ENCODE measurements at places on chromosomes 1 and 21.

DNA sequence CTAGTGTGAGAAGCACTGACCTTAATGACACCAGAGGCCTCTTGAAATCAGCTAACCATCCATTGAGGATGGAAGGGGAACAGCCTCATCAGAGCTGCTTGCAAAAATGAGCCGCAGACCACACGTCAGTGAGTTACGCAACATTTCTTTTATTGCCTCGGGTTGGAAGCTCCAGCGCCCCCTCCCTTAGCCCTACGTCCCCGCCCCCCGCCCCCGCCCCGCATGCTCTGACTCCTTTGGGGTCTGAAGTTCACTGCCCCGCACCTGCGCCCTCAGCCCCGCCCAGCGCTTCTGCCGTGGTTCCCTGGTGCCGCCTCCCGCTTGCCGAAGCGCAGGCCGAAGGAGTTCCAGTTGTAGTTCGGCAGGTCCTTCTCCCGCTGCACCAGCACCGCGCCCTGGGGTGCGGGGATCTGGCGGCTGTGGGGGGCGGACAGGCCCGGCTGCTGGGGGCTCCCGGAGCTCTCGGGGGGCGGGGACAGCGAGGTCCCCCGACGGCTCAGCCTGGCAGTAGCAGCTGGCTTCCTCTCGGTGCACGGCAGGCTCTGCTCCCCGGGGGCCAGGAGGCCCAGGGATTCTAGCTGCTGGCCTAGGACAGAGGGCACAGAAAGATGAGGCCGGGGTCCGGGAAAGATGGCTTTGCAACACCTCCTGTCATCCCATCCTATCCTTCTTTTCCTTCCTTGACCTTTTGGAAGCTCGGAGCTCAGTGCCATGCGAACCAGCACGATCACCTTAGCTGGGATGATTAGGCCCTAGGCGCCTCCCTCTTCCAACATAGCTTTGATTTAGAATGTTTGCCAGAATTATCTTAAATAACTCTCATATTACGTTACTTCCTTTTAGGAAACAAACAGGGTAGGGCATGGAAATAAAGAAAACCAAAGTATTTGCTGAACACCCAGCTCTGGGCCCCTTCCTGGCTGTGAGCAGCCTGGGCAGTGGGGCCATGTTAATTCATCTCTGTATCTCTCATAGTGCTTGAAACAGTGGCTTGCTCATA is 5.8 kb downstream of the KISS1 start:
- DNase-seq: no peak

DNA sequence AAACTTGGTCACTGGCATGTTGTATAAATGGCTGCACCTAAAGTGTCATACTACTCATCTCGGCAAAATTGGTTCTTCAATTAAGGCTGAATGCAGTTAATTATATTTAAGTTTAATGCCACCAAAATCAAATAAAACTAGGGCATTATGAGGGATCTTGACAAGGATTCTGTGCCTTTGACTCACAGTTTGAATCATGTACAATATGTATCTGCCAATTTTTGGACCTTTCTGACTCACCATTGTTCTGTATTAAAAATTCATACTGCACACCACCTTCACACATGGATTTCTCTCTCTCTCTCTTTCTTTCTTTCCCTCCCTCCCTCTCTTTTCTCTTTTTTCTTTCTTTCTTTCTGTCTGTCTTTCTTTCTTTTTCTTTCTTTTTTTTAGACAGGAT is 14.1 kb upstream of the STXBP3 start:
- no peak for DNase-seq

- DNase-seq: no peak
Measured at GRCh38 chr1:25727088-25727487, 72.9 kb upstream of the SELENON start.

DNA sequence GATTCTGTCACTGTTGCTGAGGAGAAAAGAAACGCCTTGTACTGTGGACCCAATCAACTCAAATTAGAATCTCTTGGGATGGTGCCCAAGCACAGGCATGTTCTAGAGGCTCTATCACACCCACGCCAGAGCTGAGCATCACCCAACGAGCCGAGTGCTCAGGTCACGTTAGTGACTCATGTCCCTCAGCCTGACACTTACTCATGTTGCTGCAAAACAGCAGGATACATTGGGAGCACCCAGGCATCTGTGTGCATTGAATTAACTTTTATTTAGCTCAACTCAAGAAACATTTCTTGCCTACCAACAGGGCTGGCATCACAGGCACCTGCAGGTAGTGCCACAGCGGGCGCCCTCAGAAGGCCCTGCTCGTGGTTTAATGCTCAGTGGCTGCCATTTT is 149.8 kb downstream of the ETS2 start:
- no peak for DNase-seq

- no peak for DNase-seq
Measured at GRCh38 chr1:111735858-111736544, 3.2 kb downstream of the INKA2 start.

GRCh38 chr1:4792565-4792964 is 138.2 kb downstream of the AJAP1 start:
- DNase-seq: no peak

- DNase-seq: no peak
Measured at GRCh38 chr1:3625151-3625907, 514 bp downstream of the TPRG1L start.

GRCh38 chr1:226643611-226644540 is 95.2 kb downstream of the ITPKB start:
- no peak for DNase-seq

DNA sequence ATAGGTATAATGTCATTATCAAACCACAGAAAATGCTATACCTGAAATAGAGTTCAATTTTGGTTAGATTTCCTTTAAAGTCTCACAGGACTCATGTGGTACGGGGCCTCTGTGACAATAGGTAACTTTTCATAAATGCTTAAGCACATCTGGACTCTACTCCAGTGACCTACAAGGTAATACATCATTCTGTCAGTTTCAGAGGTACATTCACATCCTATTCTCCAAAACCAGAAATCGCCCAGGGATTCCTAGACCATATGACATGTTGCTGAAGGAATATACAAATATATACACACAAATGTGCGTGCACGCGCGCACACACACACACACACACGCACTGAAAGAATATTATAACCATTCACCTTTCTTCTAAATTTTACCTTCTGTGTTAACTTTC is 311.8 kb downstream of the SMYD3 start:
- DNase-seq: no peak

DNA sequence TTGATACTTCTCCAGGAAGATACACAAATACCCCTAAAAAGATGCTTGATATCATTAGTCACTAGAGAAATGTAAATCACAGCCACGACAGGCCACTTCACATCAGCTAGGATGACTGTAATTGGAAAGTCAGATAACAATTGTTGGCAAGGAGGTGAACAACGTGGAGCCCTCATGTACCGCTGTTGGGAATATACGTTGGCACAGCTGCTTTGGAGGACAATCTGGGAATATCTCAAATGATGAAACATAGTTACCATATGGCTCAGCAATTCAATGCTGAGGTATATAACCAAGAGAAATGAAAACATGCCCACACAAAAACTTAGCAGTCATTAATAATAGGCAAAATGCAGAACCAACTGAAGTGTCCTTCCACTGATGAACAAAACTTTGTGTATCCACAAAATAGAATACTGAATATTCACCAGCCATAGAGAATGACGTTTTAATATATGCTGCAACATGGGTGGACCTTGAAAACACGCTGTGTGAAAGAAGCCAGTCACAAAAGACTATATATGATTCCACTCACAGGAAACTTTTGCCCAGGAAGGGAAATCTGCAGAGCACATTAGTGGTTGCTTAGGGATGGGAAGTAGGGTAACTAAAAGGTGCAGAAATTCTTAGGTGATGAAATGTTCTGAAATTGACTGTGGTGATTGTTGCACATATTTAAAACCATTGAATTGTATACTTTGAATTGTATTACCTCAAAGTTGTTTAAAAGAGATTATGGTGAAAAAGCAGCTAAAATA is 95.4 kb downstream of the AHCTF1 start:
- DNase-seq: no peak

GRCh38 chr1:67226688-67227087 is 60.4 kb downstream of the IL23R start:
- no peak for DNase-seq

GRCh38 chr1:79105500-79105899 is 99.0 kb upstream of the ADGRL4 start:
- DNase-seq: no peak

- no peak for DNase-seq
Measured at GRCh38 chr1:247165674-247166073, 6.1 kb downstream of the ZNF124 start.

DNA sequence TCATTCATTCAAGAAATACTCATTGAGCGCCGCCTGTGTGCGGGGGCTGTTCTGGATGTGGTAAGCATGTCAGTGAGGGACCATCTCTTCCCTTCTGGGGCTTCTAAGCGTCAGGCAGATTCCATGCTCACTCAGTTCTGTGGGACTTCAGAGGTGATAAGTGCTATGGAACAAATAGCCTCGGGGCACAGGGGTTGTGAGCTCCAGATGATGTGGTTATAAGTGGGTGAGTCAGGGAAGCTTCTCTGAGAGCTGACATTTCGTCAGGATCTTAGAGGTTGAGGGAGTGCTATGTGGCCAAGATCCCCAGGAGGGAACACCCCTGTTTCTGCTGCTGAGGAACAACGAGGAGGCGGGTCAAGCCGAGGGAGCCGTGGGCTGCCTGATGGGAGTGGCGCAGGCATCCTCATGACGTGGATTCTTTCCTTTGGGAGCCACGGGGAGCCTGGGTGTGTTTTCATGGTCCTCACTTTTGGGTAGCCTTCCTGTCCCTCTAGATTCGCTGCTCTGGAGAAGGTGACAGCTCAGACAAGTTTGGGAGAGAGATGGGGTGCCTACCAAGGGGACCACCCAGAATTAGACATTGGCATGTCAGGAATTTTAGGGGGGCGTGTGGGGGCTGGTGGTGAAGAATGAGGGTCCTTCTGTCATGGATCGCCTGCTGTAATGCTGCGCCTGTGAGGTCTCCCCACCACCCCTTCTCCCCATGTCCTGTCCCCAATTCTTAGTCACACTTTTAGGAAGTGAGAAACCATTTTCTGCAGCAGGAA is 38.5 kb downstream of the HUNK start:
- DNase-seq: no peak

GRCh38 chr1:8962812-8963530 is 17.3 kb downstream of the CA6 start:
- DNase-seq: no peak

DNA sequence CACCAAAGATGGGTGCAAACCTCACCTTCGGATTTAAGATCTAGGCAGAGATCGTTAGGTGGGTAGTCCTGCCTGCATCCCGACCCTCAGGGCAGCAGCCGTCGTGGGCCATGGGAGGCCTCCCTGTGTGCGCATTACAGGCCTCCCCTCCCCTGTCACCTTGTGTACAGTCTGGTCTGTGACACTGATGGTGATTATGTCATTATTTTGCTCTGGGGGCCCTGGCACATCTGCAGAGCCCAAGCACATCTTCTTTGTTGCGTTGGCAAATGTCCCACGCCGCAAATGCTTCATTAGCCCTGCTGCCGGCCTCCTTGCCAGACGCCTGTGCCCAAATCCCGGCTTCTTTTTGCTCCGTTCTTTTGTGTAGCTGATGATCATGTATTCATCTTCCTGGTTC is 31.7 kb downstream of the PROX1 start:
- no peak for DNase-seq

- DNase-seq: no peak
Measured at GRCh38 chr1:161228032-161228431, 2.2 kb downstream of the TOMM40L start.

DNA sequence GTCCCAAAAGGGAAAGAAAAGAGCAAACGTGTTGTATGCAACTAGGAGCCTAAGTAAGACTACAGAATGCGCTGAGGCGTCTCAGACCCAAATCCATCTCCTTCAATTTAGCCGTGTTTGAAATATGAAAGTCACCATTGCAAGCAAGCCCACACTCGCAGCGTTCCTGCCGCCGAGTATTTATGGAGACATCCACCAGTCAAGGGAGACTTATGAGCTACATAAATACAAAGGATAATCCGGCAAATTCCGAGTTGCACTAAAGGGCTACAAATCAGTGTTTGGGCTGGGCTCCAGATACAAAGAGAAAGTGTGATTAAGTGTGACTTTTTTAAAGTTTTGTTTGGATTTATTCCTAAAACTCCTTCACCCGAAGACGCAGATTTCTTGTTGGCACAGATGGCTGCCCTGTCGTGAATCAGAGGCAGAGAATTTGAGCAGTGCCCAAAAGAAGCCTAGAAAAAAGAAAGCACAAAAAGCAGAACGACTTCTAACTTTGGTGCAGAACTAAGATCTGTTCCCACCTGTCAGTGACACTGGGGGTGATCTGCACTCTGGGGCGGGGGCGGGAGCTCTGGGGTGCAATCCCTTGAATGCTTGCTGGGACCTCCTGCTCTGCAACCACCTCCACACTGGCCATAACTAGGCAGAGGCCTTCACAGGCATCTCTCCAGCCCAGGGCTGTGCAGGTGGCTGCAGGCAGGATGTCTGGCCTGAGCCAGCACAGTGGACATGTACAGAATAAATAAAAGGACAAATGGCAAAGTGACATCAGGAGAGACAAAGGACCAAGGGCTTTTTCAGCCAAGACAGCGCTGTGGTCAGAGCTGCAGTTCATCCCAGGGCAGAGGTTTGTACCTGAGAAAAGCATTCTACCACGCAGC is 489.7 kb downstream of the NPHP4 start:
- no peak for DNase-seq

- no peak for DNase-seq
Measured at GRCh38 chr1:67831850-67832513, 1.3 kb downstream of the GNG12 start.

GRCh38 chr1:209421978-209422680 is 161.4 kb upstream of the CAMK1G start:
- no peak for DNase-seq

DNA sequence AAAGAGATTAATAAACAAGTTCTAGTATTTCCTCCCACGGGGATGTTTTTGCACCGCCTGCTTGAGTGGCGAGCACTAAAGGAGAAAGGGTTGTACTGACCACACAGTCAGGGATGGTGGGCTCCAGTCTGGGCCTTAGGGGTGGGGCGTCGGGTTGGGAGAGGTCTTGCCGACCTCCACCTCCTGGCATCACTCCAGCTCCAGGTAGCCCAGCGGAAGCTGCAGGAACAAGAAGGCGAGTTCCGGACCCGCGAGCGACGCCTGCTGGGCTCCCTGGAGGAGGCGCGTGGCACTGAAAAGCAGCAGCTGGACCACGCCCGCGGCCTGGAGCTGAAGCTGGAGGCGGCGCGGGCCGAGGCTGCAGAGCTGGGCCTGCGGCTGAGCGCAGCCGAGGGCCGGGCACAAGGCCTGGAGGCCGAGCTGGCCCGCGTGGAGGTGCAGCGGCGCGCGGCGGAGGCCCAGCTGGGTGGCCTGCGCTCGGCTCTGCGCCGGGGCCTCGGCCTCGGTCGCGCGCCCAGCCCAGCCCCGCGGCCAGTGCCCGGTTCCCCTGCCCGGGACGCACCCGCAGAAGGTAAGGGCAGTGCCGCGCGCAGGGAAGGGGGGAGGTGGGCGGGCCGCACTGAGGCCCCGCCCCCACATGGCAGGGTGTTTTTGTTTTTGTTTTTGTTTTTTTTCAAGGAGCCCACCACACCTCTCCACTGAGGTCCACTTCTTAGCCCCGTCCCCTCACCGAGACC is 19.7 kb downstream of the MFAP2 start:
- peak; percentile 60 for DNase-seq

GRCh38 chr1:213541641-213542040 is 446.1 kb upstream of the PROX1 start:
- DNase-seq: no peak

GRCh38 chr1:241963722-241964121 is 6.2 kb downstream of the BECN2 start:
- DNase-seq: no peak

GRCh38 chr1:74522148-74522547 is 9.7 kb upstream of the LRRC53 start:
- DNase-seq: no peak

GRCh38 chr1:167447521-167448136 is 70.7 kb downstream of the CD247 start:
- DNase-seq: peak; percentile 59

GRCh38 chr1:200880212-200880611 is 7.4 kb downstream of the GPR25 start:
- DNase-seq: no peak
